ENCODE measurements at places on chromosomes 4 and X.

DNA sequence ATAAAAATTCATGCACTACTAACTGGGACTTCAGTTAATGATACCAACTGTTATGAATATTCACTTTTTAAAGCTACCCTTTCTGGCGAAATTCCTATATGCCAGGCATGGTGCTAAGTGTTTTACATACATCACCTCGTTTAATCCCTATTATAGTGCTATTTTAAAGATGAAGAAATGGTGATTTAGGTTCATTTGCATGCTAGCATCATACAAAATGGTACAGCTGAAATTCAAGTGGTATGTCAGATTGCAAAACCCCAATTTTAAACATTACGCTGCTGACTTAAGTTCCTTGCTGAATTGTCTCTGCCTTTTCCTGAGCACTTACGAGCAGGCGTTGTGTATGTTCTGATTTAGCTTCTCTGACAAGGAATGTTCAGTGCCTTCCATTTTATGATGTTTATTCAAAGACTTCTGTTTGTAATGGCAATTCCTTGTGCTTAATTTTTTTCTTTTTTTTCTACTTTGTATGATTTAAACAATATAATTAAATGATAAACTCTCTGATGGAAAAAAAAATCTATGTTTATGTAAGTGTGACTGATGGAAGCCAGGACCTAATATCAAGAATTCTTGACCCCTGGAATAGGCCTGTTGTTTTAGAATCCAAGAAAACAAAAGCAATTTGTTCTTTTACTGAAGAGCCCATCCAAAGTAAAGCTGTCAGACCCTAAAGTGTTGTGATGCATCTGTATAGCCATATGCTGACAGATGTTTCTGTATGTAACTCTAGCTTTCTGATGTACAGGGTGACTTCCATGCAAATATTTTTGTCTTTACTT is 148.1 kb downstream of the PCDH7 start:
- no peak for DNase-seq

DNA sequence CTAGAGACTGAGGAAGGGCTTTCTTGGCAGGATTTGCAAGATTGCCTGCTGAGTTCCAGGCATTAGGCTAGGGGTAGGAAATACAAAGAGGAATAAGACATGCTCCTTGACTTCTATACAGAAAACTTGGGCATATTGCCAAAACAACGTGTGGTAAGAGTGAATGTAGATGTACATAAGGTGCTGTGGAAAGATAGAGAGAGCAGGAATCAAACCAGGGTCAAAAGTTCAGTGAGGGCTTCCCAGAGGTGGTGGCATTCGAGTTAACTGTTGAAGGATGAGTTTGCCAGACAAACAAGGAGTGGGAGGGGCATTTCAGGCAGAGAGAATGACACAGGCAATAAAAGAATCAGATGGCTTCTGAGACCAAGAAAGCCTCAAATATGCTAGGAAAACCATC is 187.9 kb downstream of the KDR start:
- DNase-seq: no peak

DNA sequence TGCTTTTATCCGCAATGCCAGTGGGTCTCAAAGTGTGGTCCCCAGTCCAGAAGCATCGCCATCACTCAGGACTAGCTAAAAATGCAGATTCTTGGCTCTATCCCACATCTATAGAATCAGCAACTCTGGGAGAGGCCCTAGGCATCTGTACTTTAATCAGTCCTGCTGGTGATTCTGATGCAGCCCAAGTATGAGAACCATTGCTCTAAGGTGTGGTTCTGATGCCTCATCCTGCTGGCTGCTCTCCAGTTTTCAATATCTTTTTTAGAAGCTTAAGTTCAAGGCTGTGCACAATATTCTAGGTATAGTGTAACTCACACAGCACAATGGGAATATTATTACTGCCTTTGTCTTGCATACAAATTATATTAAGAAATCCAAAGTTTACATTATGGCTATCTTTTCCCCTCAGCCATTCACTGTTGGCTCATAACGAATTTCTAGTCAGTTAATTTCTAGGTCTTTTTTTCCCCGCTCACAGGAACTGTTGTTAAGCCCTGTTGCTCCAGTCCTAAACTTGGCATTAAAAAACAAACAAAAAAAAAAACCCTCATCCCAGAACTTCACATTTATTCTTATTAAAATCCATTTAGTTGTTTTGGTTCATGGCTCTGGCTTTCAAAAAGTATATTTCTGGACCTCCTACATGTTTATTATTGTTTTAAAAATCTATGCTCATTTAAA is 109.1 kb downstream of the PHEX start:
- no peak for DNase-seq

GRCh38 chr4:13601048-13601447 is 26.5 kb downstream of the BOD1L1 start:
- DNase-seq: no peak

GRCh38 chr4:2929469-2929868 is 33.7 kb downstream of the NOP14 start:
- no peak for DNase-seq

GRCh38 chr4:142331132-142331531 is 515.0 kb downstream of the INPP4B start:
- no peak for DNase-seq

DNA sequence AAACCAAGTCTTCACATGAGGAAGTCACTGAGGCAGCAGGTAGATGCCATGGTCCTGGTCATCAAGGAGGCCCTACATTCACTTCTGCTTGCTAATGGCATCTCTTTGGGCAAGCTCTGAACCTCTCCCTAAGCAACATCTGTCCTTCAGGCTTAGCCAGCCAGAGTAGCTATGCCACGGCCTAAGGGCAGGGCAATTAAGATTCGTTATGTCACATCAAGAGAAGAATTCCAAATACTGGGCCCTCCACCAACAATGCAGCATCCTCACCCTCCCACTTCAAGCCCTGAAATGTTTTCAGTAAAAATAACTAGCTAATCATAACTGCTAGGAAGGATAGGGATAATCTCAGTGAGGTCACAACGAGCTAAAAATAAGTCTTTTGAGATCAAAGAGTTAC is 120.7 kb upstream of the HCCS start:
- no peak for DNase-seq

DNA sequence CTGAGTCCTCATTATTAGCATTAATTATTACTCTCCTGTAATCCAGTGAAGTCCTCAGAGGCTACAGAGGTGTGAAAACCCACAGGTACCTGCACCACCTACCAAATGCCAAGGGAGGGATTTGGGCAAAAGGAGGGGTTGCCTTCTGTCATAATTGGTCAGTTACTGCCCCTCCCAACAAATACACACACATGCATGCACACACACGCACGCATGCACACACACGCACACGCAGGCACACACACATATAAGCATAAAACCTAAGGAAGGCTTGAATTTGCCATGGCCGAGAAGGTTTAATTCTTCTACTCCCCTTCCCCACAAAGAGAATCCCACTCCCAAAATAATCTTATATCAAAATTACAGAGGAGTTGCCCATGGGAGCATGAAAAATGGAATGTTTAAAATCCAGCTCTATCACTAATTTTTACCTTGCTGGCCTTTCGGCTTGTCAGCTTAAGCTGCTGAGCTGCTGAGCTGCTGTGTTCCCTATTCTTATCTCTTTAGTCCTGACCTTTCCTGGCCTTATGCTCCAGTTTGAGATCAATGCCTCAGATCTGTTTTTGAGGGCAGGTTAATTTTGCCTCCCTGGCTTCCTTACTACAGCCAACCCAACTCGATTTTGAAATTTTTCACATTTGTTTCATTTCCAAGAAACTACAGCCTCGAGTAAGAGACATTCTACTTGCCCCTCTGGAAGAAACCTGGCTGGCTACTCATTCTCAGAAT is 95.0 kb downstream of the CAMK2D start:
- DNase-seq: no peak

DNA sequence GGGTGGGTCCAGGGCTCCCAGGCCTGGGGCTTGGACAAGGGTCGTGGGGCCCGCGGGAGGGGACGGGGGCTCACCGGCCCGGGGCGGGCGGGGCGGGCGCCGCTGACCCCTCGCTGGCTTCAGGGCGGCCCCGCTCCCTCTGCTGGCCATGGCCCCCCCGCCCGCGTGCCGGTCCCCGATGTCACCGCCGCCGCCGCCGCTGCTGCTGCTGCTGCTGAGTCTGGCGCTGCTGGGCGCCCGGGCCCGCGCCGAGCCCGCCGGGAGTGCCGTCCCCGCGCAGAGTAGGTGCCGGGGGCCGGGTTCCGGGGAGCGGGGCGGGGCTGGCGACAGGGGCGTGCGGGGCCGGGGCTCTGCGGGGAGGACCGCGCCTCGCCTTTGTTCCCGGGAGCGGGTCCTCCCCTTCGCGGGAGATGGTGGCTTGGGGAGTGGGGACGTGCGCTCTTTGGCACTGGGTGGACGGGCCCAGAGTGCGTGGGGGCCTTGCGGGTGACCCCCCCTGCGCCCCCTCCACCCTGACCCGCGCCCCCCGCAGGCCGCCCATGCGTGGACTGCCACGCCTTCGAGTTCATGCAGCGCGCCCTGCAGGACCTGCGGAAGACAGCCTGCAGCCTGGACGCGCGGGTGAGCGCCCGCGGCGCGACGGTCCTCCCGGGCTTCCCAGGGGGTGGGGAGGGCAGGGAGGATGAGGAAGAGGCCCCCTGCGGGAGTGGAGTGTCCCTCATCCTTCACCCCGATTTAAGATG is 16.8 kb upstream of the NAT8L start:
- no peak for DNase-seq

- no peak for DNase-seq
Observed at GRCh38 chr4:128427832-128428366, 140.3 kb upstream of the PGRMC2 start.

GRCh38 chr4:25815586-25815985 is 47.2 kb downstream of the SEL1L3 start:
- DNase-seq: no peak

- DNase-seq: no peak
Observed at GRCh38 chrX:33906971-33907370, 225.1 kb downstream of the FAM47A start.

GRCh38 chrX:49842621-49843020 is 13.5 kb downstream of the PAGE4 start:
- no peak for DNase-seq

- DNase-seq: no peak
Observed at GRCh38 chrX:10754445-10754844, 134.1 kb upstream of the MID1 start.

- no peak for DNase-seq
Observed at GRCh38 chr4:52959541-52959940, 97.4 kb downstream of the RASL11B start.

All from stimulated activated CD8-positive, alpha-beta memory T cell treated with anti-CD3 and anti-CD28 coated beads, Interleukin-4, amount 100 ng/mL, for 1 hour (primary cell).